ENCODE measurements at places on chromosomes 4 and X. TPM values are rescaled to one million over a fixed set of nuclear protein-coding genes. Genes with fewer than 3 reads are reported as not detected.
A peak's percentile ranks its signal among the peaks of the same experiment; 100 is the strongest.

- no peak for DNase-seq
- H3K4me1 ChIP-seq: no peaks in the 10 kb centered on the region
- no peak overlapping the region for H3K4me3 ChIP-seq
- H3K27me3 ChIP-seq: no peaks in the 10 kb centered on the region
- H3K27ac ChIP-seq: no peak overlapping the region
Observed at GRCh38 chrX:83845397-83845796, 15.5 kb upstream of the CYLC1 start.

DNA sequence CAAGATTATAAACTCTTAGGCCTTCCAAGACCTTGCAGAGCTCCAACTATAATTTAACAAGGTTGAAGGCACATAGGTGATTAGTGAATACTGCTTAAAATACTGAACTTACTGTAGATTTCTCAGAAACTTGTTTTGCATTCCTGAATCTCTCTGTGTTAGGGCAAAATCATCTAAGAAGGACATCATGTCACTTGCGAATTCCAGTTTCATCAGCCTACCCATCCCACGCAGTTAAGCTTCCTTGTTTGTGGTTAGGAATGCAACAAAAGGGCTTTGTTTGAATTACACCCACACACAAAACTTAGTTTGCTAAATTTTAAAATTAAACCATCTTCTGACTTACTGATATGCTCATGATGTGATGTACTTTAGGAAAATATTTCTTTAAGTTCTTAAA, 174.0 kb downstream of the SOWAHB start:
- H3K27ac ChIP-seq: peak overlapping the region; percentile 68
- H3K4me3 ChIP-seq: no peak overlapping the region
- DNase-seq: no peak
- peaks cover 37% of the 10 kb centered on the region for H3K4me1 ChIP-seq

DNA sequence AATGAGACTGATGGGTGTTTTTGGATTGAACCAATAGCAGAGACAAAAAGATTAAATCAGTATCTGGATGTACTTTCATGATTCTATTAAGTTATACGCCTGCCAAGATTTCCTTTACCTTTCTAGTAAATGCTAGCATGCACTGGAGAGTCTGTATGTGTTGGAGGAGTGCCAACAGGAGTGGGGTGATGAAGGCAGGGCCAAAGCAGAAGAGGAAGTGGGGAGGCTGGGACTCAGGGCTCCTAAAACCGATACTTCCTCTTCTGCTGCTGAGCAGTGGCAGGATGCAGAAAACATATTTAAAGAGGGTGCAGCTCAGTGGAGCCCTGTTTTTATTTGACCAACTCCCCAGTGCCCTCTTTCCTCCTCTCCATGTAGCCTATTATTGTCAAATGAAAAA, 5.6 kb downstream of the CYSLTR1 start:
- no peaks in the 10 kb centered on the region for H3K36me3 ChIP-seq
- H3K27ac ChIP-seq: no peak overlapping the region
- no peaks in the 10 kb centered on the region for H3K4me1 ChIP-seq
- no peak for DNase-seq
- H3K27me3 ChIP-seq: no peaks in the 10 kb centered on the region
- H3K4me3 ChIP-seq: no peak overlapping the region

NOP14 gene
- total RNA-seq: 22.2 TPM
